Activated T-helper 1 cell treated with anti-CD3 and anti-CD28 coated beads, Interleukin-12 subunit alpha, Interleukin-12 subunit beta, Interleukin-2, Interleukin-4 antibody, amounts not matched to agents 30 ng/mL and 10 ng/mL and 1 ng/mL, durations not matched to agents 14 hours and 24 hours and 36 hours (primary cell): ENCODE measurements at places on chromosomes 3 and 15. TPM values are rescaled to one million over a fixed set of nuclear protein-coding genes. Genes with fewer than 3 reads are reported as not detected.

- peak within 1 kb of the TSS; percentile 55 for H3K27ac ChIP-seq
- peaks cover 12% of the 10 kb centered on the region for H3K4me1 ChIP-seq
- H3K36me3 ChIP-seq, result no peaks in the 10 kb centered on the region
- peak; percentile 29 for DNase-seq
- peak within 1 kb of the TSS; percentile 86 for H3K4me3 ChIP-seq
- H3K27me3 ChIP-seq, result peaks cover 61% of the 10 kb centered on the region
Observed at GRCh38 chr3:149970716-149971402, at the start of gene PFN2. PFN2 (minus strand) TSS chr3:149970895; CDS start chr3:149970856, 39 bp downstream.

- H3K36me3 ChIP-seq, result peaks cover 4% of the 10 kb centered on the region
- H3K4me1 ChIP-seq, result no peaks in the 10 kb centered on the region
- H3K27ac ChIP-seq, result no peak overlapping the region
- no peak for DNase-seq
Observed at GRCh38 chr3:149941946-149942345, 28.7 kb downstream of the PFN2 start.

DNA sequence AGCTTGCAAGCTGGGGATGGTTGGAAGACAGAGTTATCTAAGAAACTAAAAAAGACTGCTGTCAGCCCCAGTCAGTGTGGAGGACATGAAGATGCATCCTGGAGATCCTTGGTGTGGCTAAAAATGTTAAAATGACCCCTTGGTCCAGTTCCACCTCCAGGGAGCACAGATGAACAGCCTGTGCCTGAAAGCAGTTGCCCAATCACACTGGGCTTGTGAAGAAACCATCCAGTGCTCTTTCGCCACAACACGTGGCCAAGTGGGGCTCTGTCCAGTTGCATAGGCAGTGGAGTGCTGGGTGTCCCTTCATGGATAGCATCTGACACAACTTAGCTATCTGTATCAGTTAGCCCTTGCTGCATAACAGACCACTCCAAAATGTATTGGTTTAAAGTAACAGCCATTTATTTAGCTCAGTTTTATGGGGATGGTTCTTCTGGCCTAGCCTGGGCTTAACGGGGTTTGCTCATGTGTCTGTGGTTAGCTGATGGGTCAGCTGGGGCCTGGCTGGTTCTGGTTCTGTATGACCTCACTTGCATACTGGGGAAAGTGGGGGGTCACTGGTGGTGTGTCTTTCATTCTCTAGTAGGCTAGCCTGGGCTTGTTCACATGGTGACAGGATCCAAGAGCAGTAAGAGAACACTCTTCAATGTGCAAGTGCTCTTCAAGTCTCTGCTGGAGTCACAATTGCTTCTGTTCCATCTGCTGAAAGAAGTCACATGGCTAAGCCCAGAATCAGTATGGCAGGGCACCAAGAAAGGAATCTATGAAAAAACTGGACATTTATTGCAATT, 226.2 kb downstream of the PDCD6IP start:
- peaks cover 2% of the 10 kb centered on the region for H3K27me3 ChIP-seq
- peaks cover 1% of the 10 kb centered on the region for H3K36me3 ChIP-seq
- no peak overlapping the region for H3K4me3 ChIP-seq
- H3K4me1 ChIP-seq, result no peaks in the 10 kb centered on the region
- no peak overlapping the region for H3K27ac ChIP-seq

DNA sequence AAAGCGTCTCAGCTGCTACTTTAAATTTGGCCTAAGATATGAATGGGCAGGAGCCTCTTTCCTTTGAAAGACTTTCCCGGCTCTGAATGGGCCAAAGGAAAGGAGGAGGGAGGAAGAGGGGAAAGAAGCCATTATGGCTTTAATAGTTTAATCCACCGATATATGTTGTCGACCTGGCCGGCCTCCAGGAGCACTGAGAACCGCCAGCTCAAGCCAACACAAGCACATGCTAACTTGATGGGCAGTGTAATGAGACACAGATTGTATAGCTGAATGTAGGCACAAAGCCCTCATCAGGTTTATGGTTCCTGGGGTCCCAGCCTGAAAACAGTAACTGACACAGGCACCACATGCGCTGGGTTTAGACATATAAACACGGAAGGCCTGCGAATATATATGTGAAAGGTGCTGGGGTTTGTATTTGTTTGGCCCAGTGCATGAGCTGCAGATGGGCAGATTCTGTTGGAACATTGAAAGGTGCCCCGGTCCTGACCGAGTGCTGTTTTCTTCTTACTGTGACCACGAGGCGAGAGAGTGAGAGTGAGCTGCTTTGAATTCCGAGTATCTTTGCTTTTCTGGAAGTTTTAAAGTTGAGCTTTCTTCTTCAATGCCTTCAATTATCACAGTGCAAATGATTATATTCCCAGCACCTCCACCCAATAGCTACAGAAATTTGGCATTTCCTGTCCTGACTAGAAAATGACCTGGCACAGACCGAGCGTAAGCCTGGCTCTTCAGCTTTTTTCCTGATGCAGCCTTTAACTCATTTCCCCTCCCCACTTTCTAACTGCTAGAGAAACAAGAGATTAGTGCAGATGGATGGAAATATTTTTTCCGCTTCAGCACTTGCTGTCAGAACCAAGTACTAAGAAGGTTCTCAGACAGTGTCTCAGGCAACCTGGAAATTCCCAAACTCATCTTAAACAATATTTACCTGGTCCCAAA, 267.3 kb downstream of the RORA start:
- peaks cover 5% of the 10 kb centered on the region for H3K27me3 ChIP-seq
- no peaks in the 10 kb centered on the region for H3K36me3 ChIP-seq
- H3K4me1 ChIP-seq, result no peaks in the 10 kb centered on the region
- H3K4me3 ChIP-seq, result no peak overlapping the region
- no peak overlapping the region for H3K27ac ChIP-seq

- no peaks in the 10 kb centered on the region for H3K36me3 ChIP-seq
- no peak overlapping the region for H3K27ac ChIP-seq
- H3K4me1 ChIP-seq, result peaks cover 4% of the 10 kb centered on the region
- no peaks in the 10 kb centered on the region for H3K27me3 ChIP-seq
- no peak for DNase-seq
Observed at GRCh38 chr3:155112661-155113389, 32.7 kb downstream of the MME start.

DNA sequence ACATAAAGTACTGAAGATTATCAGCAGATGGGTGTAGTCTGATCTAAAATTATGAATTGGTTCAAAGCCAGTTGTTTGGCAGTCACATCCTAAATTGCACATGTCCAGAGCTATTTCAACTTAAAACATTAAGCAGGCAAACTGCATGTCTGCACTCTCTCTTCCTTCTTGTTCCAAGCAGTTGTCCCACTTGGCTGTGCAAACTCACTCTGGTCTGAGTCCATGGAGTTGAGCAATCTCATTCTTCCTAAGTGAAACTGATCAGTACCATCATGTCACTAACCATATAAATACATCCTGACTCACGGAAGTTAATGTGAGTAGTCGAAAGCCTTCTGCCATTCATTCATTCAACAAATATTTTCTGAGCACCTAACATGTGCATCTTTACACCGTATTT, 353.0 kb downstream of the ROBO1 start:
- H3K4me3 ChIP-seq, result no peak overlapping the region
- no peaks in the 10 kb centered on the region for H3K27me3 ChIP-seq
- no peaks in the 10 kb centered on the region for H3K4me1 ChIP-seq
- DNase-seq, result no peak

DNA sequence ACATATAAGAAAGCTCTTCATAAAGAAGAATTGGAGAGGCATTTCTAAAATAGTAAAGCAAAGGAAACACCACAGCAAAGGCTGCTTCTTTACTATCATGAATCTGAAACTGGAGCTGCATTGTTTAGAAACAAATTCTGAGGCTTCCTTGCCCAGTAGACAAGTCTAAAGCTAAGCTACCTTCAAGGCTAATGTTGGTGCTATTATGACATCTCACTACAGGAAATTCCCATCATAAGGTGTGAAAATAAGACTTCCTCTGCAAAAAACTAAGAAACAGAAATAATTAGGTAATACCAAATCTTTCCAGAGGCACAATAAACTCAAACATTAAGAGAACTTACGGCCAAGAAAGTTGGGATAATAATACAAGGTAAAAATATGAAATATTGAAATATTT, 89.9 kb upstream of the P3H2 start:
- H3K4me3 ChIP-seq, result no peak overlapping the region
- no peak for DNase-seq
- no peak overlapping the region for H3K27ac ChIP-seq
- H3K36me3 ChIP-seq, result no peaks in the 10 kb centered on the region

DNA sequence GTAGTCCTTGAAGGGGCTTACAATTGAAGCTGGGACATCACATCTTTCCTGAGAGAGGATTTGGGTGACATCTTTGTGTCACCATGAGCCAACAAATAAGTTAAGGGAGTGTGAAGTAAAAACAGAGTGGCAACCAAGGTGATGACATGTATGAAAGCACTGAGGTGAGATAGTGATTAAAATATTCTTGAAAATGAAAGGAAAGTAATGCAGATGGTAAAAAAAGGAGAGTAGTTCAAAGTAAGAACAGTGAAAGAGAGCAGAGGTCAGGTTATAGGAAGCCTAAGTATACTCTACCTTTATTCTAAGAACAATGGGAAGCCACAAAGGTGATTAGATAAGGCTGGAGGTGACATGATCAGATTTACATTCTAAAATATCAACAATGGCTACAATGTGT, 486.1 kb downstream of the DIPK2A start:
- H3K27ac ChIP-seq, result no peak overlapping the region
- no peaks in the 10 kb centered on the region for H3K36me3 ChIP-seq
- no peak for DNase-seq

GRCh38 chr3:140062461-140062860, 127.5 kb downstream of the CLSTN2 start:
- H3K36me3 ChIP-seq, result no peaks in the 10 kb centered on the region
- H3K4me3 ChIP-seq, result no peak overlapping the region
- no peak overlapping the region for H3K27ac ChIP-seq
- no peak for DNase-seq
- no peaks in the 10 kb centered on the region for H3K27me3 ChIP-seq
- no peaks in the 10 kb centered on the region for H3K4me1 ChIP-seq

DNA sequence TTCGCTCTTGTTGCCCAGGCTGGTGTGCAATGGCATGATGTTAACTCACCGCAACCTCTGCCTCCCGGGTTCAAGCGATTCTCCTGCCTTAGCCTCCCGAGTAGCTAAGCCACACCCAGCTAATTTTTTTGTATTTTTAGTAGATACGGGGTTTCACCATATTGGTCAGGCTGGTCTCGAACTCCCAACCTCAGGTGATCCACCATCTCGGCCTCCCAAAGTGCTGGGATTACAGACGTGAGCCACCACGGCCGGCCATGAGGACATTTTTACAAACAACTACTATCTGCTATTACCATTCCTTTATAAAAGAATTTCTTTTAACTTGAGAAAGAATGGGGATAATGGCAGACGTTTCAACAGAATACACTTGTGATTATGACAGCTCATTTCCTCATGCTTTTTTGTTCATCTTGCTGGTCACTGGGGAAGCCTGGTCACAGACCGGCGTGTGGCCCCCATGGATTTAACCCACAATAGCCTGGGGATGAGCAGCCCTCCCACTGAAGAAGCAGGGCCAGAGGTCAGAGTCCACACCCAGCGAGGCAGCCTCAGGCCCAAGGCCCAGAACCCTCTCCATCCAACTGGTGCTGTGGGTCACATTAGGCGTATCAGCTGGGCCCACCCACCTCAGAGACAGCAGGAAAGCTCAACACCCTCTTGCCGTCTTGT, 112.0 kb downstream of the LIPC start:
- H3K27ac ChIP-seq, result no peak overlapping the region
- no peak overlapping the region for H3K4me3 ChIP-seq
- no peaks in the 10 kb centered on the region for H3K27me3 ChIP-seq
- no peak for DNase-seq

GRCh38 chr3:183904833-183905780, 20.4 kb upstream of the PARL start:
- no peak overlapping the region for H3K4me3 ChIP-seq
- no peaks in the 10 kb centered on the region for H3K36me3 ChIP-seq
- no peaks in the 10 kb centered on the region for H3K4me1 ChIP-seq
- H3K27ac ChIP-seq, result no peak overlapping the region
- DNase-seq, result no peak

DNA sequence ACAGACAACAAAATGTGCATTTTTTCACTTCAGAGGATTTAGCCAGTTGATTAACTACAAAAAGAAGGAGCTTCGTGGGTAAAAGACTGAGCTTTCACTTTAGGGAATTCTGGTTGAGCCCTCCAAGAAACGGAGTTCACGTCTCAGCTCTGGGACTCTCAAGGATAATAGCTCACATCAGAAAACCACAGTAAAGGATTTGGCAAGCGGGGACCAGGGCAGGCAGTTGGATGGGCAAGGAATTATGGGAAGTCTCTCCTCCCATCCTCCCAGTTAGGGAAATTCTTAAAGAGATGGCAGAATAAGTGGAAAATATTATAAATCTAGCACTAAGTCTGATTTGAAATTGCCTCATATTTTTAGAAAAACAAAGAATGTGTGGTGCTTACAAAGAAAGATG, 188.3 kb upstream of the EOMES start:
- no peak overlapping the region for H3K27ac ChIP-seq
- H3K4me1 ChIP-seq, result peaks cover 14% of the 10 kb centered on the region
- peaks cover 5% of the 10 kb centered on the region for H3K36me3 ChIP-seq
- no peak for DNase-seq

- no peak for DNase-seq
- H3K27ac ChIP-seq, result no peak overlapping the region
- H3K4me3 ChIP-seq, result no peak overlapping the region
- peaks cover 12% of the 10 kb centered on the region for H3K4me1 ChIP-seq
- H3K36me3 ChIP-seq, result peaks cover 26% of the 10 kb centered on the region
Observed at GRCh38 chr3:15851735-15852134, 54.0 kb upstream of the ANKRD28 start.

DNA sequence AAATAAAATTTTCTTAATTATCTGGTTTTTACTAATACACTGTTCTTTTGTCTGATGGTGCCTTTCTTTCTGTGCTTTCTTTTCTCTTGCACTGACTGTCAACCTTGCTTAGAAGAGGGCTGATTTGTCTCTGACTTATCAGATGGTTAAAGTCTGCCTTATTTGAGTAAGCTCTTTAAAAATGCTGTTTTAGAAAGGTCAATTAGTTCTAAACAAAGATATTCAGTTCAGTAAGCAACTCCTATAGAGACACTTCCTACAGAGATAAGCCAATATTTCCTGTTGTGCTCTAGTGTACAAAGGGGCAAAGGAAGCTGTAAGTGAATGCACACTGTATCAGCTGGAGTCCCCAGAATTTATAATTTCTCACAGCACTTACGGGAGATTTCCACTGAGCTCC, 153.4 kb upstream of the TSPAN3 start:
- DNase-seq, result no peak
- no peak overlapping the region for H3K27ac ChIP-seq
- H3K4me3 ChIP-seq, result no peak overlapping the region

- no peak overlapping the region for H3K27ac ChIP-seq
- no peaks in the 10 kb centered on the region for H3K27me3 ChIP-seq
- no peaks in the 10 kb centered on the region for H3K36me3 ChIP-seq
- no peak for DNase-seq
- no peak overlapping the region for H3K4me3 ChIP-seq
Observed at GRCh38 chr15:63856711-63857460, 23.1 kb upstream of the HERC1 start.

NR2C2 gene
- 50.7 and 52.7 TPM in 2 replicates for total RNA-seq

RAB8B gene
- 135 and 149 TPM in 2 replicates for total RNA-seq

AAGAB gene
- 41.7 and 44.0 TPM in 2 replicates for total RNA-seq

ASB7 gene
- total RNA-seq, result 18.3 and 18.7 TPM in 2 replicates

CNTN3 gene
- not detected in 2 replicates for total RNA-seq

CPB1 gene
- not detected in 2 replicates for total RNA-seq

CFAP91 gene
- total RNA-seq, result 0.24 TPM in 1 of 2 replicates, not detected in the other

TF gene
- total RNA-seq, result 0.02 TPM in 1 of 2 replicates, not detected in the other

GOLGA8S gene
- total RNA-seq, result 0.08 and 0.15 TPM in 2 replicates

GPR149 gene
- not detected in 2 replicates for total RNA-seq
